Activated CD8-positive, alpha-beta T cell treated with anti-CD3 and anti-CD28 coated beads, Interleukin-2, amount 10 ng/mL, durations not matched to agents 7 days and 5 days (primary cell): ENCODE measurements at places on chromosomes 7 and 10. TPM values are rescaled to one million over a fixed set of nuclear protein-coding genes. Genes with fewer than 3 reads are reported as not detected.

GRCh38 chr10:77566914-77567566, 70.6 kb downstream of the KCNMA1 start:
- peaks cover 32% of the 10 kb centered on the region for H3K27me3 ChIP-seq
- no peaks in the 10 kb centered on the region for H3K4me1 ChIP-seq
- H3K27ac ChIP-seq: no peak overlapping the region
- H3K36me3 ChIP-seq: no peaks in the 10 kb centered on the region
- no peak overlapping the region for H3K4me3 ChIP-seq

GRCh38 chr7:154994996-154995395, 7.9 kb downstream of the PAXIP1 start:
- no peak overlapping the region for H3K4me3 ChIP-seq
- H3K27ac ChIP-seq: no peak overlapping the region
- no peak for DNase-seq
- H3K4me1 ChIP-seq: peaks cover 8% of the 10 kb centered on the region
- H3K27me3 ChIP-seq: no peaks in the 10 kb centered on the region

- H3K4me3 ChIP-seq: no peak overlapping the region
- no peaks in the 10 kb centered on the region for H3K4me1 ChIP-seq
- no peak overlapping the region for H3K27ac ChIP-seq
- DNase-seq: no peak
- peaks cover 14% of the 10 kb centered on the region for H3K27me3 ChIP-seq
These were observed 157.3 kb upstream of the ADCY1 start for GRCh38 chr7:45416846-45417245.

DNA sequence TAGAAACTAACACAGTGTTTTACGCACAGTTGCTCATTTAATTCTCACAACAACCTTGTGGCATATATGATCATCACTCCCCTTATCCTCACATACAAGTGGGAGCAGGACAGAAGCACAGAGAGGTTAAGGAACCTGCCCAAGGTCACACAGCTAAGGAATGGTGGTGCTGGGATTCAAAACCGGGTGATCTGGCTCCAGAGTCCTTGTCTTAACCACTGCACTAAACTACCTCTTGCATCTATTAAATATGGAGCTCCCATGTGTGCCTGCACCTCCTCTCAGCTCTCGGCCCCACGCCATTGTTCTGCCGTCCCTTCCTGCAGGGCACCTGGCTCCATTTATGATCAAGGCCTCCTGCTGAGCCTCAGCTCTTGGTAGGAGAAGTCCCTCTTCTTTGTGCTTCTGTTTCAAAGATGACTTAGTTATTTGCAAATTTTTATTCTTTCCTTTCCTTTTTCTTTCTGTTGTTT, 99.8 kb upstream of the PDGFA start:
- H3K27me3 ChIP-seq: no peaks in the 10 kb centered on the region
- H3K4me3 ChIP-seq: peak overlapping the region; percentile 88
- peak overlapping the region; percentile 99 for H3K27ac ChIP-seq
- no peak for DNase-seq
- peaks cover 43% of the 10 kb centered on the region for H3K4me1 ChIP-seq
- peaks cover 73% of the 10 kb centered on the region for H3K36me3 ChIP-seq

GRCh38 chr10:3225561-3225960, 53.0 kb upstream of the PITRM1 start:
- H3K4me1 ChIP-seq: peaks cover 24% of the 10 kb centered on the region
- H3K4me3 ChIP-seq: no peak overlapping the region
- peaks cover 16% of the 10 kb centered on the region for H3K27me3 ChIP-seq
- no peak for DNase-seq
- no peak overlapping the region for H3K27ac ChIP-seq

DNA sequence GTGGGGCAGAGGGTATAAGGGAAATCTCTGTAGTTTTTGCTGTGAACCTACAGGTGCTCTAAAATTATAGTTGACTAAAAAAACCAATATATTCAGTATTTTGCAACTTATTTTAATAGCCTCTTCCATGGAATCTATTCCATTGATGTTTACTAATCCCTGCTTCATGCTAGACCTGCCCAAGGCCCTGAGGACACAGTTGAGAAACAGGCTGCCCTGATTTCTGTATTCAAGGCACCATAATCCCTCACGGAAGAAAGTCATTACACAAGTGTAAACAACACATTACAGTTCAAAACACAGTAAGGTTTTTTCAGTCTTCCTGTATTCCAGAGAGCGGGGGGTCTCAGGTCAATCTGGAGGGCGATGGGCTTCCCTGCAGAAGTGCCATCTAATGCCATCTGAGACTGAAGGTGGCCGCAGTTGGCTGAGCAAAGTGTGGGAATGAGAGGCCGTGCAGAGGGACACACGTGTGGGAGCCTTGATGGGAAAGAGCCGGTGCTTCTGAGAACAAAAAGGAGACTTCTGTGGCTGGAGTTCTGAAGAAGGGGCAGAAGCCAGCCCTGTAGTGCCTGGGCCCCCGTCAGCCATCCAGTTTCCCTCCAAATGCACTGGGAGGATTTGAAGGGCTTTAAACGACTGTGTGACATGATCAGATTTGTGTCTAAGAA, 146.9 kb downstream of the PTPN20 start:
- peaks cover 8% of the 10 kb centered on the region for H3K4me1 ChIP-seq
- no peak for DNase-seq
- H3K36me3 ChIP-seq: no peaks in the 10 kb centered on the region
- no peak overlapping the region for H3K27ac ChIP-seq

DNA sequence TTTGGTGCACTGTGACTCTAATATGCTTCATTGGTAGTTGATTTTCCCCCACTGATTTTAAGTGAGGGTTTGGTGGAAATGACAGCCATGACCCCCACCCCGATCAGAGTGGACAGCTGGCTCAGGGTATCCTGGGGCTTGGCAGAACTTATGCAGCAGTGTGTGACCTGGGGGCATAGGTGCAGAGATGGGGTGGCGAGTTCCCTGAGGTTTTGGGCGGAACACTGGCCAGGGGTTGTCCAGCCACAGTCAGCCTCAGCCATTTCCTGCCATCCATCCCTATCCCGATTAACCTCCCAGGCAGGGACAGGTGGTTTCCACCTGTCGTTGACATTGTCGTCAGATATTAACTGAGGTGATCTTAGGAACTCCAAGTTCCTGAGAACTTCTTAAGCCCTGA, 155.8 kb upstream of the CHST15 start:
- H3K36me3 ChIP-seq: no peaks in the 10 kb centered on the region
- no peaks in the 10 kb centered on the region for H3K4me1 ChIP-seq
- H3K27ac ChIP-seq: no peak overlapping the region
- H3K4me3 ChIP-seq: no peak overlapping the region
- H3K27me3 ChIP-seq: peaks cover 3% of the 10 kb centered on the region

- no peaks in the 10 kb centered on the region for H3K36me3 ChIP-seq
- no peak overlapping the region for H3K27ac ChIP-seq
- H3K4me1 ChIP-seq: no peaks in the 10 kb centered on the region
- H3K27me3 ChIP-seq: peaks cover 12% of the 10 kb centered on the region
These were observed 278.6 kb downstream of the ARHGAP12 start for GRCh38 chr10:31650010-31650409.

- no peak for DNase-seq
- H3K4me3 ChIP-seq: no peak overlapping the region
- H3K36me3 ChIP-seq: no peaks in the 10 kb centered on the region
- no peak overlapping the region for H3K27ac ChIP-seq
These were observed 5.8 kb upstream of the FHIP2A start for GRCh38 chr10:114815791-114816190.

DNA sequence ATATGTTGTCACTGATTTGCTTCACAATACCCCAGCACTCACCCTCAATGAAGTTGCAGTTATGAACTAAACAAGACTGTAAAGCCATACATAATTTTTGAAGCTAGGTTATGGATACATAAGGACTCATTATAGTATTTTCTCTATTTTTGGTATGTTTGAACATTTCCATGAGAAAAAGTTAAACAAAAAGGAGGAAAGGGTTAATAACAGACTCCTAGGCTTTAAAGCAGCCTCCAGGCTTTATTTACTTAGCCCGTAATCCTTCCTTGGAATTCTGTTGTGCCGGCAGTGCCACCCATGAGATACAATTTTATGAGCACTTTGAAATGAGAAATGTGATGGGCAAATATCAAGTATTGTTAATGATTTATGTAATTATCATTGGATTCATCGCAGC, 2.1 kb upstream of the DENND11 start:
- peaks cover 9% of the 10 kb centered on the region for H3K36me3 ChIP-seq
- H3K27me3 ChIP-seq: peaks cover 24% of the 10 kb centered on the region
- no peak for DNase-seq

DNA sequence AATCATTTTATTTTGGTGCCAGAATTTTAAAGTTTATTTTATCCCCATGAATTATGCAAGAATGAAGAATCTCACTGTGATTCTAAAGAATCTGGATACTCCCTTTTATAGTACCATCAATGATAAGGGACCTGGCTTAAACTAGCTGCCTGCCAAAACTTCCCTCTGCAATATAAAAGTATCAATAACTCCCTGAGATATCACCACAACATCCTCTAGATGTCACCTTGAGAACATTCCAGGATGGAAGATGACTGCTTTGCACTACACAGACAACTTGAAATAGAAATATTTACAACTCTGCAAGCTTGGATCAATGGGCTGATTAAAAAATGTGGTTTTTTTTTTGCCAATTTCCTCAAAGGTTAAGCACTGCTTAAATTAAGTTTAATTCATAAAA, 142.1 kb downstream of the SLC25A13 start:
- H3K4me1 ChIP-seq: no peaks in the 10 kb centered on the region
- no peak for DNase-seq
- H3K36me3 ChIP-seq: peaks cover 8% of the 10 kb centered on the region
- H3K4me3 ChIP-seq: no peak overlapping the region
- H3K27me3 ChIP-seq: no peaks in the 10 kb centered on the region
- no peak overlapping the region for H3K27ac ChIP-seq

GRCh38 chr10:47245731-47246350, 54.2 kb upstream of the GDF10 start:
- H3K36me3 ChIP-seq: no peaks in the 10 kb centered on the region
- H3K4me3 ChIP-seq: no peak overlapping the region
- H3K27ac ChIP-seq: no peak overlapping the region
- peaks cover 14% of the 10 kb centered on the region for H3K4me1 ChIP-seq
- DNase-seq: no peak

ZEB1 gene
- total RNA-seq: 39.3 TPM

PLAC9 gene
- not detected for total RNA-seq

ZNF518A gene
- total RNA-seq: 15.3 TPM

SPDYE2 gene
- 0.31 TPM for total RNA-seq

SFXN4 gene
- total RNA-seq: 35.0 TPM

AS3MT gene
- total RNA-seq: 0.68 TPM

KCNIP2 gene
- total RNA-seq: 1.9 TPM

FAM204A gene
- total RNA-seq: 49.4 TPM

FFAR4 gene
- total RNA-seq: not detected

PRKAR2B gene
- 1.6 TPM for total RNA-seq

CYP3A7 gene
- not detected for total RNA-seq
